ENCODE measurements at places on chromosomes 16 and 17. TPM values are rescaled to one million over a fixed set of nuclear protein-coding genes. Genes with fewer than 3 reads are reported as not detected.

Gene KCNJ12
- 7.1 TPM for total RNA-seq

Gene HOXB7
- total RNA-seq = 6.9 TPM

Gene ZNHIT3
- 34.5 TPM for total RNA-seq

Gene NXPH3
- total RNA-seq = 6.5 TPM

Gene CTRB1
- not detected for total RNA-seq

Gene NAA60
- total RNA-seq = 32.3 TPM

Gene CLEC18A
- not detected for total RNA-seq

DNA sequence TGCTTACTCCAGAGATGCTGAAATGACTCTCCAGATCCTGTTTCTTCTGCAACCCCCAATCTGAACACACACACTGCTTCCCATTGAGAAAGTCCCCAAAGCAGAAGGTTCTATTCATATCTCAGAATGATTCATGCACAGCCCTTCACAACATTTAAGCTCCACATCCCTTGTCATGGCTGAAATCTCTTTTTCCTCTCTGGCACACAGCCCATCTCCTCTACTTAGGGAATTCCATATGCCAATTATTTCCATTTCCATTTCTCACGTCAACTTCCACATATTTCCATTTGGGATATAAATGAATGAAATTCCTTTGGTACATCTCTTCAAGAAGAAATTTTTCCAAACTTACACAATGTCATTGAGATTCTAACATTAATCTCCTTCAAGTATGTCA, 119.6 kb downstream of the CDH11 start:
- no peak for DNase-seq

DNA sequence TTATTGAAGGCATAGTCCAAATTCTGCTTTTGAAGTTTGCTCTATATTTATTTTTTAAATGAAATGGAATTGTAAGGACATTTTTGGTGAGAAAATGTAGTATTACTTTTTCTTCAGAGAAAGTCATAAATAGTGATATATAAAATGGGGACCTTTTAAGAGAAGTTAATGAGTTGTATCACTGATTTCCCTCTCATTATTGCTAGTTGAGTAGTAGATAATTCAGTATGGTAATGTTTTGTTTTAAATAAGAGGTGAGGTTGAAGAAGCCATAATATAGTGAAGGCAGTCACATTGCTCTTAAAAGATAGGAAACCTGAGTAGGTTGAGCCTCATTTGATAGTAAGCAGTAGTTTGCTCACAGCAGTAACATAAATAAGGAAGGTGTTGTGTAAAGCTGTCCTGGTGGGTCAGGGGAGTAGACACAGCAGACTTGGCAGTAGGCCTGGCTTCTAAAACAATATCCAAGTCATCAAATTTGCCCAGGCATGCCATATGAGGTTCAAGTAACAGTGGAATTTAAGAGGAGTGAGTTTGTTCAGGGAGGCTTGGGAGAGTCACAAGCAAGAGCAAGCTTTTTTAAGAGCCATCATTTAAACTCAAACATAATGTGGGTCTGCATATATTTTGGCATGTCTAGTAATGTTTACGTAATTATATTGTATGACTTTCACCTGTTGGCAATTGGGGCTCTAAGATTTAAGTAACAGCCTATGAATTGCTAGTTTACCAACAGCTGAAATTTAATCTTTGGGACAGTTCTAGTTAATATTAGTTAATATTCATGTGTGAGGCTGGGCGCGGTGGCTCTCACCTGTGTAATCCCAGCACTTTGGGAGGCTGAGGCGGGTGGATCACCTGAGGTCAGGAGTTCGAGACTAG, 6.5 kb downstream of the NFATC3 start:
- DNase-seq = no peak

DNA sequence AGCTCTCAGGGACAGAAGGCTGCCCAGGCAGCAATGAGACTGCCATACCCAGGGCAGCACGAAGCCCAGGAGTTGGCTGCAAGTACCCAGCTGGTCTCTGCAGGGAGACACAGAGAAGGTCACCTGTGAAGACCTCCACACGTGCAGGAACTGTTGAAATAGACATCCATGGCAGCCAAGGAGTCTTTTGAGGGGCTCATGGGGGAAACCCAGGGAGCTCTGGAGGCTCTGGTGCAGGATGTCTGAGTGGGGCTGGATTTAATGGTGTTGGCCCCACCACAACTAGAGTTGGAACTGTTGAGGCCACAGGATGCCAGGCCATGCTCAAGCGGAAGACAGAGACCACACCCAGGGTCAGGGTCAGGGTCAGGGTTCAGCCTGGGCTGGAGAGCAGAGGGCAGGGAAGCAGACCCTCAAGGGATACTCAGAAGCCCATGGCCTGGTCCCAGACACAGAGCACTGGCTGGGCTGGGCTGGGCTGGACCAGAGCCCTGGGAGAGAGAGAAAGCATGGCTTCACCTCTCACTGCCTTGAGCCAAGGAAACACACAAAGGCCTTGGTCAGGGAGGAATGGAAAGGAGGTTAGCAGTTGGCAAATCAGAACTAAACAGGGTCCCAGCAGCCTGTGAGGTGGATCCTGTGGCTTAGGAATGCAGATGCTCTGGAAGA, 21.4 kb downstream of the PITPNM3 start:
- no peak for DNase-seq

DNA sequence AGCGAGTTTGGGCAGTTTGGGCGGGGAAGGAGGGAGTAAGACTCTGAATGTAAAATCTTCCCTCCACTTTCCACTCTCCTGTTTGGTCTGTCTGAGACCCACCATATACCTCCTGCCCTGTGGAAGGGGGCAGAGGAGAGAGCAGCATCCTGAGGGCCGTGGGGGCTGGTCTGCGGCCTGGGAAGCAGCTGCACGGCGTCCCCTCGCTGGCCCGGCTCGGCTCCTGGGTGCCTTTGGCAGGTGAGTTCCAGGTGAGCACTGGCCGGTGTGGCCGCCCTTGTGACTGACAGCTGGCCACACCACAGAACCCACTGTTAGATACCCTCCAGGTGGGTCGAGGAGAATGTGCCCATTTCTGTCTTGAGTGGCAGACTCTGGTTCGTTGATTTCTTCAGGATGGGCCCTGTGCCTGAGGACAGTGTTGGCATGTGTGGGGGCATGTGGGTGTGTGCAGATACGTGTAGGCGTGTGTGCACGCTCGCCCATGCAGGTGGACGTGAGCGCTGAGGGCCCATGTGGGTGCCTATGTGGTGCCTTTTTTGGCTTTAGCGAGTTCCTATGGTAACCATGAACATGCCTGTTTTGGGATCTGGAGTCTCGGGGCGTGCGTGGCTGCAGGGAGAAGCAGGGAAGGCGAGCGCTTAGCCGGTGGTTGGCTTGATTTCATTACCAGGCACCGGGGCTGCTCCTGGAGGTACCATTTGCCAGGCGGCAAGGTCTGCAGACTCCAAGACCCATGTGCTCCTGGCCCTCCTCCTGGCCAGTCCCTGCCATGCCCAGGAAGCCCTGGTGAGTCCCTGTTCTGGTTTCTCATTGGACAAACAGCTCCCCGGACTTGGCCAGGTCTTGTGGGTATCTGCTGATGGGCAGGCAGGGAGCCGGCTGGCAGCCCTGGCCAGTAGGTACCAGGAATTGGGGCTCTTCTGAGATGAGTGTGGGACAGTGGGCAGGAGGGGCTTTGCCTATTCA, 12.4 kb downstream of the RAP1GAP2 start:
- DNase-seq = no peak

DNA sequence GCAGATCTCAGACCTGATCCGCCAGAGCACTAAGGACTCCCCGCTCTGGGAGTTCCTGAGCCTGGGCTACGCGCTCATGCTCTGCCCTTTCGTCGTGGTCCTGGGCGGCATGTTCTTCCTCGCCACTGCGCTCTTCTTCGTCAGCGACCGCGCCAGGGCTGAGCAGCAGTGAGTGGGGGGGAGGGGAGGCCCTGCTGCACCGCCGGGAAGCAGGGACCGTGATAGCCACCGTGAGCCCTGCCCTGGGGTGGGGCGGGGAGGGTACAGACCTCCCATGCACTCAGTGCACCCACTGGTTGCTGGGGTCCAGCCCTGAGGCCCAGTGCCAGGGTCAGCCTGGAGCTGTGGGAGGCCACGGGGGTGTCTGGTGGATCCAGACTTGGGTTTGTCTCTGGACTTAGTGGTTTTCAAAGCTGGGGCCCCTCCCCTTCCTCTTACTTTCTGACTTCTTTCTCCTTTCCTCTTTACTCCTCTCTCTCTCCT, 18.9 kb downstream of the MYBBP1A start:
- DNase-seq = peak; percentile 39

DNA sequence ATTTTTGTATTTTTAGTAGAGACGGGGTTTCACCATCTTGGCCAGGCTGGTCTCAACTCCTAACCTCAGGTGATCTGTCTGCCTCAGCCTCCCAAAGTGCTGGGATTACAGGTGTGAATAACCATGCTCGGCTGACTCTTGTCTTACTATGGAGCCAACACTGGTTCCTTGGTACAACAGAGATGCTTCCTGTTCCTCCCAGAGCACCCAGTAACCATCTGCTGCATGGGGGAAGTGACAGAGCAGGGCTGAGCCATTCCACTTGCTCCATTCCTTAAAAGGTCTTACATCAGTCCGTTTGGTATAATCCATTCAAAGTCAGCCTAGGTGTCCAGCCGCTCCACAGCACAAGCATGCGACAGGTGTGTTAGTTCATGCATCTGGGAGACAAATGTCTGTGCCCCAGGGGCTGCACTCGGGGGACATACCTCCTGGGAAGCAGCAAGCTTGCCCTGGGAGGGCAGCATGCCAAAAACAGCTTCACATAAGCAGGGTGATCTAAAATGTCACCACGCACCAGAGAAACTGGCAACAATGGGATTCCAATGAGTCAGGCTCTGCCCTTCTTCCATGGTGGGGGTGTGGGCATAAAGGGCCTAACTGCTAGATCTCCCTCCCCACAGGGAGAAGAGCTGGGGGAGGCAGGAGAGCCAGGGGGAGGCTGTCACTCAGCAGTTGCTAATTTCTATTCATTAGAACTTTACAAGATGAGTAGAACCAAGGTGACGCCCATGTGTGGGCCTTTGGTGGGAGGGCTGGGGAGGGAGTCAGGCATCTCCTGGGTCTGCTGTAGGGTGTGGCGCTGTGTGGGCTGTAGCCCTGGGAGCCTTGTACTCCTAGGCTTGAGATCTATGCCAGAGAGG, 35.5 kb downstream of the PIPOX start:
- no peak for DNase-seq

Data from uterus (tissue), 4 donors.